Inflammatory macrophage treated with lipopolysaccharide for 1 hour (primary cell): ENCODE measurements at places on chromosomes 7 and 10.

- DNase-seq: no peak
Observed at GRCh38 chr7:81669476-81670105, 100.3 kb downstream of the HGF start.

- no peak for DNase-seq
Observed at GRCh38 chr10:107966826-107967225, 802.3 kb upstream of the SORCS1 start.

- no peak for DNase-seq
Observed at GRCh38 chr7:132436121-132436520, 140.1 kb downstream of the PLXNA4 start.

- DNase-seq: no peak
Observed at GRCh38 chr7:44383566-44383965, 58.2 kb upstream of the CAMK2B start.

DNA sequence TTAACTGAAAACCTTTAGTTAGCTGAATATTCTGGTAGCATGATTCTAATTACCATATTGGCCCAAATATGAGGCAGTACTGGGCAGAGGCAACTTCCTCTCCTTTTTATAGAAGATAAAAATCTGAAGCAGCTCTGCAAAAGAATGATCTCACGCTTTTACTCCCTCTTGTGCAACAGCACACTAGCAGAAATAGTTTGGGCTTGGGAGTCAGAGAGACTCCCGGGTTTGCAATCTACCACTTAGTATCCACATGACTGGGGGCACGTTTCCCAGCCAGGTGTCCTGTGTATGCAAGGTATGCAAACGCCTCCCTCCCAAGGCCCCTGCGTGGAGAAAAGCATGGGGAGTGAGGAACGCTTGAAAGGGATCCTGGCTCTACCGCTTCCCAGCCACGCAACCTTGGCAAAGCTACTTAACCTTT, 47.2 kb upstream of the RHEB start:
- peak; percentile 61 for DNase-seq

- DNase-seq: no peak
Observed at GRCh38 chr7:79528421-79528820, 75.0 kb upstream of the MAGI2 start.

- peak; percentile 81 for DNase-seq
Observed at GRCh38 chr7:17773289-17773626, 167.0 kb downstream of the SNX13 start.

DNA sequence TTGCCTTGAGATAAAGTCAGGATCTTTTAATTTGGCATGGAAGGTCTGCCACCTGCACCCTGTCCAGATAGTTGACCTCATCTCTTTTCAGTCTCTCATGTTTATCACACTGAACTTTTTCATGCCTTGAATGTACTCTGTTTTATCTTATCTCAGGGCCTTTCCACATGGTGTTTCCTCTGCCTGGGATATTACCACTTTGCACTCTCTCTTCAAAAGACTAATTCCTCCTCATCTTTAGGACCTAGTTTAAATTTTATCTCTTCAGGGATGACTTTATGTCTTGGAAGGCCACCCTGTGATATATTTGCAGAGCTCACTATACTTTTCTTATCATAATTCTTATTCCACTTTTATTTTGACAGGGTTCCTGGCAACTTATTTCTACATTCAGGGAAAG, 150.0 kb downstream of the DNAJB9 start:
- DNase-seq: no peak

- no peak for DNase-seq
Observed at GRCh38 chr7:85454904-85455303, 268.0 kb upstream of the SEMA3D start.

- no peak for DNase-seq
Observed at GRCh38 chr7:99398891-99399445, 9.4 kb downstream of the PDAP1 start.

GRCh38 chr7:20393021-20393610, 62.4 kb downstream of the ITGB8 start:
- no peak for DNase-seq

DNA sequence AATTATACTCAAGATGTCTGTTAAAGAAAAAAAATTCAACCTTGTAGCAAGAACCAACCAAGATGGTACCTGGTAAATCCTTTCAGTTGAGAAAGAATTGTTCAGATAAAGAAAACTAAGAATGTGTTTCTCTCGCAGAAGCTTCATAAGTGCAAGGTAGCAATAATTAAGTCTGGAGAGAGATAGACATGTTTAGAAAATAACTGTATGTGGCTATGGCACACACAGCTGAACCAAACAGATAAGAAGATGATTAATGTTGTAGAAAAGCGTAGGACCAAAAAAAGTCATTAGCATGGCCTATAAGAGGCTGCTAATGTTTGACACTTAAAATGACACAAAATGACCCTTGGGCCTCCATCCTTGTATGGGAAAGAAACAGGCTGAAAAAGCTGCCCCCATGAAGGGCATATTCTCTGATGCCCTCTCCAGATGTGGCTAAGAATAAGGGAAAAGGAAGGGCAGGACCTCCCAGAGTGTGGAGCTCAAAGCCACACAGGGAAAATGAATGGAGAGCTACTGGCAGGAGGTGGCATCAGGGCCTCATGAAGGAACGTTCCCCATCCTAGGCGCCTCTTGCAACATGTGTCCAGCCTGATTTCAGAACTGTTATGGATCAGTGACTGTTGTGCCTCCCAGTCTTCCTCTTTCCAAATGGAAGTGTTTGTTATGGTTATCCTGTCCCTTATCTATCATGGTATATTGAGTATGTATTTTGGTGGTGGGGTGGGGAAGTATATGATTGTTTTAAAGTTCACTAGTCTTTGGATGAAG, 30.7 kb downstream of the TLL2 start:
- DNase-seq: no peak

DNA sequence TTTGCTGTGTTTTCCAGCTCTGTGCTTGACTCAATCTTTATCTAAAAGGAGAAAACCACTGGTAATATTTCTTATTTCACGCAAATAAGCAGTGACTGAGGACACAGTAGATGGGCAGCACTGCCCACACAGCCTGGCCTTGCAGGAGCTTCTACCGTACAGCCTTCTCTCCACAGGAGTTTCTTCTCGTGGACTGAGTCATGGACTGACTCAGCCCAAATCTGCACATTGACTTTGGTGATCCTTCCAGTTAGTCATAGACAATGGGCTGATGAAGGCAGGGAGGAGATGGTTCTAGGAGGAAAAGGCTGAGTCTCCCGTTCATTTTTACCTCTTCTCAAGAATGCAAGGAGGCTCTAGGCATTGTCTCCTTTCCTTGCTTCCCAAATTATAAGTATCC, 200.7 kb downstream of the RAPGEF5 start:
- DNase-seq: peak; percentile 8

GRCh38 chr7:114620208-114620607, 205.6 kb downstream of the FOXP2 start:
- DNase-seq: no peak

DNA sequence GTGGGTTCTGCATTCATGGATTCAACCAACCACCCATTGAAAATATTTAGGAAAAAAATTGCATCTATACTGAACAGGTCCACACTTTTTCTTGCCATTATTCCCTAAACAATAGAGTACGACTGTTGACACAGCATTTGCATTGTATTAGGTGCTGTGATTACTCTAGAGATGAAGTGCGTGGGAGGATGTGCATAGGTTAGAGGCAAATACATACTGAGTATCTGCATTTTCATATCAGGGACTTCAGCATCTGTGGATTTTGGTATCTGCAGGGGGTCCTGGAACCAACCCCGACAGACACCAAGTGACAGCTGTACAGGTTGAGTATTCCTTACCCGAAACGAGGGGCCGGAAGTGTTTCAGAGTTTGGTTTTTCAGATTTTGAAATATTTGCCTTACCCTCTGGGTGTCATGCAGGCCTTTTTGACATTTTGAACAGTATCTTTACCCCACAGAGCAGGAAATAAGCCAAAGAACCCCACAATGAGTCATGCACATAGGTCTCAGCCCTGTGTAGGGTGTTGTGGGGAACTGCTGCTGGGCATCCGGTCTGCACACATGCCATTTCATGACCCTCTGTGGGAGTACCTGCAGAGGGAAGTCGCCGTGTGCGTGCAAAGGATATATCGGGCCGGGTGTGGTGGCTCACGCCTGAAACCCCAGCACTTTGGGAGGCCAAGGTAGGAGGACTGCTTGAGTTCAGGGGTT, 14.5 kb downstream of the NUDT5 start:
- DNase-seq: peak; percentile 83

DNA sequence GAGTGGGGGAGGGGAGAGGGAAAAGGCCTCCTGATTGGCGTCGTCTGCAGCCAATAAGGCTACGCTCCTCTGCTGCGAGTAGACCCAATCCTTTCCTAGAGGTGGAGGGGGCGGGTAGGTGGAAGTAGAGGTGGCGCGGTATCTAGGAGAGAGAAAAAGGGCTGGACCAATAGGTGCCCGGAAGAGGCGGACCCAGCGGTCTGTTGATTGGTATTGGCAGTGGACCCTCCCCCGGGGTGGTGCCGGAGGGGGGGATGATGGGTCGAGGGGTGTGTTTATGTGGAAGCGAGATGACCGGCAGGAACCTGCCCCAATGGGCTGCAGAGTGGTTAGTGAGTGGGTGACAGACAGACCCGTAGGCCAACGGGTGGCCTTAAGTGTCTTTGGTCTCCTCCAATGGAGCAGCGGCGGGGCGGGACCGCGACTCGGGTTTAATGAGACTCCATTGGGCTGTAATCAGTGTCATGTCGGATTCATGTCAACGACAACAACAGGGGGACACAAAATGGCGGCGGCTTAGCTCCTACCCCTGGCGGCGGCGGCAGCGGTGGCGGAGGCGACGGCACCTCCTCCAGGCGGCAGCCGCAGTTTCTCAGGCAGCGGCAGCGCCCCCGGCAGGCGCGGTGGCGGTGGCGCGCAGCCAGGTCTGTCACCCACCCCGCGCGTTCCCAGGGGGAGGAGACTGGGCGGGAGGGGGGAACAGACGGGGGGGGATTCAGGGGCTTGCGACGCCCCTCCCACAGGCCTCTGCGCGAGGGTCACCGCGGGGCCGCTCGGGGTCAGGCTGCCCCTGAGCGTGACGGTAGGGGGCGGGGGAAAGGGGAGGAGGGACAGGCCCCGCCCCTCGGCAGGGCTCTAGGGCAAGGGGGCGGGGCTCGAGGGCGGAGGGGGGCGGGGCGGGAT, at the start of gene KAT6B:
Gene KAT6B, plus strand, starts transcription at position 459 of the 903 bp plus-strand sequence. CDS start 16,258 bp downstream, outside the sequence.
- peak; percentile 100 for DNase-seq

GRCh38 chr10:86753051-86753450, 3.4 kb upstream of the BMPR1A start:
- no peak for DNase-seq

DNA sequence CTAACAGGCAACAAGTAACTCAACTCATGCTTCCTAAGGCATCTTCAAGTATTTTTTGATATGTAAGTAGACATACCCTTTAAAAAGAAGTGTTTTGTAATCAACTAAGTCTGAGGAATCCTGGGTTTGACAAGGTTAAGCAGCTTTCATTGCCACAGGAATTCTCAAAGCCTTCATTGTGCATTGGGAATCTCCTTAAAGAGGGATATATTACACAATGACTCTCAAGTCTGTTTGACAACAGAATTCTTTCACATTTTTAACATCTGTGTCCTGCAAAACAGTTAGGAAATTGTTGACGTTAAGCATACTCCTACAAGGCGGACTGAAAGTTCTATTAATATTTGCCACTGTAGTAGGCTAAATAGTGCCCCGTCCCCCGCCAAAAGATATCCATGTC, 71.4 kb downstream of the SGMS1 start:
- DNase-seq: no peak

DNA sequence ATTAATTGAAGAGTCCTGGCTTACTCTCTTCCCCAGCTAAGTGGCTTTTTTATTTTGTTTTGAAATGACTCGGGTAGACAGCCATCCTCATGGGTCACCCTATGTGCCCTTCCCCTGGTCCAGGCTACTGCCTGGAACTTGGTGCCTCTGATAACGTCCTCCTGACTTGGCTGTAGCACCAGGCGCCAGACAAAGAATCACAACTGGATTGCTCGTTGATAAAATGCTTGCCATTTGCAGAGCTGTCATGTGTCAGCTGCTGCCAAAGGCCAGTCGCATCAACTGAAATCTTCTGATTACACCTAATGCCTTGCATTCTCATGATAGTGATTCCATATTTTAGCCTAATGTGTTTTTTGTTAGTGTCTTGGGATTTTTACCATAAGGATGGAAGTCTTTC, 27.4 kb upstream of the ABLIM1 start:
- no peak for DNase-seq

GRCh38 chr10:4533621-4534020, 292.4 kb upstream of the AKR1E2 start:
- DNase-seq: no peak

GRCh38 chr7:29410996-29411395, 152.6 kb upstream of the PRR15 start:
- no peak for DNase-seq

- no peak for DNase-seq
Observed at GRCh38 chr7:73871163-73872011, 10.4 kb downstream of the TMEM270 start.

DNA sequence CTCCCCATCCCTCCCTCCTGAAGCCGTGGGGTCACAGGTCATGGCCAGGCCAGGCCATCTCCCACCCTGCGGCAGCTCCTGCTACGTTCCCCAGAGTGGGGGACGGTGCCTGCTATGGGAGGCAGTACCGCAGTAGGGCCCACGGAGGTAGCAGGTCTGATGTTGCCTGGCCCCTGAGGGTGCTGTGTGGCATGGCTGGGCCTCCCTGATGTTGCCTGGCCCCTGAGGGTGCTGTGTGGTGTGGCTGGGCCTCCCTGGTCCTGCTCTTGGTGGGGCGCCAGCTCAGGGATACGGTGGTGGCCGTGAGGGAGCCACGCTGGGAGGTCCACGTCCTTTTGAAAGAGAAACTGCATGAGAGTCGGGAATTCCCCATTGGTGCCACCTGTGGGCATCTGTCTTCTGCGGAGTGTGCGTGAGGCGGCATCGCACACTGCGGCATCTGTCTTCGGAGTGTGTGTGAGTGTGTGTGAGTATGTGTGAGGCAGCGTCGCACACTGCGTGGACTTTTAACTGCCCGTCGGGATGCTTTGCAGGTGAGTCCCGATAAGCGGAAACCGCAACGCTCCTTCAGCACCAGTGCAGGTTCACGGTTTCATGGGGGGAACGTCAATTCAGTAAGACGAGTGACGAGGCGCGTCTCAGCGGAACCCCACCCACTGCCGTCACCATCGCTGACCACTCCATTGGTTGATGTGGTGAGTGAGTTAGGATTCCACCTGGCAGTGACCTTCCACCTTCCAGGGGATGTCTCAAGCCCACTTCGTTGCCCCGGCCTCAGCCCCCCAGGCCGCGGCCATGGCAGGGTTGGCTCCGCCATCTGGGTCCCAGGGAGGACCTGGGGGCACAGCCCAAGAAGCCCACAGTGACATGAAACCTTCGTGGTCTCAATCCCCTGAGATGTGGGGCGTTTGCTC, 51.2 kb upstream of the CFAP46 start:
- DNase-seq: no peak

- DNase-seq: no peak
Observed at GRCh38 chr7:144854839-144855424, 19.1 kb upstream of the TPK1 start.

GRCh38 chr7:82362129-82362706, 81.4 kb downstream of the CACNA2D1 start:
- DNase-seq: no peak
